ENCODE measurements at places on chromosomes 2 and 18. TPM values are rescaled to one million over a fixed set of nuclear protein-coding genes. Genes with fewer than 3 reads are reported as not detected.

The CHRND gene
- polyA plus RNA-seq: not detected

The KLHL29 gene
- polyA plus RNA-seq: 0.11 TPM

The SOWAHC gene
- polyA plus RNA-seq: not detected

The NOP58 gene
- 111 TPM for polyA plus RNA-seq

The STON1 gene
- 0.06 TPM for polyA plus RNA-seq

The SCN9A gene
- polyA plus RNA-seq: not detected

The L3MBTL4 gene
- 0.61 TPM for polyA plus RNA-seq

The GEN1 gene
- 3.2 TPM for polyA plus RNA-seq

The SERPINB7 gene
- not detected for polyA plus RNA-seq

The CYP27A1 gene
- polyA plus RNA-seq: 0.83 TPM

The KCNK3 gene
- polyA plus RNA-seq: not detected

The TMEM200C gene
- polyA plus RNA-seq: not detected

The NTSR2 gene
- not detected for polyA plus RNA-seq

The ARHGAP15 gene
- 190 TPM for polyA plus RNA-seq

The GLB1L gene
- polyA plus RNA-seq: not detected

The CNDP1 gene
- not detected for polyA plus RNA-seq

The DOK6 gene
- polyA plus RNA-seq: not detected

The KYNU gene
- polyA plus RNA-seq: 59.5 TPM

The FEV gene
- polyA plus RNA-seq: not detected

The EDAR gene
- 0.26 TPM for polyA plus RNA-seq

The MAPK4 gene
- not detected for polyA plus RNA-seq

The IL36RN gene
- not detected for polyA plus RNA-seq

The PLCD4 gene
- polyA plus RNA-seq: 0.40 TPM

The LOXHD1 gene
- polyA plus RNA-seq: not detected

The MALL gene
- polyA plus RNA-seq: not detected

The TFCP2L1 gene
- polyA plus RNA-seq: 0.25 TPM

The IL1R2 gene
- polyA plus RNA-seq: not detected

The SERPINB4 gene
- not detected for polyA plus RNA-seq

The DLGAP1 gene
- polyA plus RNA-seq: not detected

The CNGA3 gene
- not detected for polyA plus RNA-seq

The DYNAP gene
- not detected for polyA plus RNA-seq

The SLC5A7 gene
- not detected for polyA plus RNA-seq

The AMER3 gene
- not detected for polyA plus RNA-seq

The ACMSD gene
- polyA plus RNA-seq: not detected

The VWC2L gene
- not detected for polyA plus RNA-seq

The IL1R1 gene
- polyA plus RNA-seq: not detected

The PIK3C3 gene
- 31.2 TPM for polyA plus RNA-seq

The C2orf66 gene
- polyA plus RNA-seq: not detected

The TNS1 gene
- polyA plus RNA-seq: not detected

The CEP192 gene
- 8.7 TPM for polyA plus RNA-seq

The GNLY gene
- polyA plus RNA-seq: 64.8 TPM

The SH2D6 gene
- polyA plus RNA-seq: not detected

The MBD1 gene
- 42.6 TPM for polyA plus RNA-seq

The IL36A gene
- not detected for polyA plus RNA-seq

The ASAP2 gene
- not detected for polyA plus RNA-seq

The ADRA2B gene
- not detected for polyA plus RNA-seq

The WDR35 gene
- 1.3 TPM for polyA plus RNA-seq

The KCNIP3 gene
- polyA plus RNA-seq: not detected

The GPR45 gene
- polyA plus RNA-seq: not detected

Measured in IgD-negative memory B cell (primary cell).